Fibroblast of skin of scalp (primary cell): ENCODE measurements at places on chromosomes 6 and 20.

DNA sequence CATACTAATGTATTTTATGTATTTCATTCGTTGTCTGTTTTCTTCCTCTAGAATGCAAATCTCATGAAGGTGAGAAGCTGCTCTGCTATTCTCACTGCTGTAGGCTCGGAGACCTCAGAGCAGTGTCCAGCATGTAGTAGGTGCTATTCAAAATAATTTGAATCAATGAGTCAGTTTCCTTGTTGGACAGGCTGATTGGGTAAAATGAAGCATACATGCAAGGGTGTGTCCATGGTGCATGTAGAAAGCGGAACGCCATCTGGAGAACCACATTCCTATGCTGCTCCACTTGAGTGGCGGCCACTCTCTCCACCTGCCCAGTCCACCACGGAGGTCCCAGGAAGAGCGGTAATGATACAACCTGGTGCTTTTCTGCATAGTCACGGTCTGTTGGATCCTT lies 412.1 kb downstream of the QKI start:
- DNase-seq = no peak

GRCh38 chr6:168658059-168658458 lies 217.1 kb downstream of the SMOC2 start:
- no peak for DNase-seq

DNA sequence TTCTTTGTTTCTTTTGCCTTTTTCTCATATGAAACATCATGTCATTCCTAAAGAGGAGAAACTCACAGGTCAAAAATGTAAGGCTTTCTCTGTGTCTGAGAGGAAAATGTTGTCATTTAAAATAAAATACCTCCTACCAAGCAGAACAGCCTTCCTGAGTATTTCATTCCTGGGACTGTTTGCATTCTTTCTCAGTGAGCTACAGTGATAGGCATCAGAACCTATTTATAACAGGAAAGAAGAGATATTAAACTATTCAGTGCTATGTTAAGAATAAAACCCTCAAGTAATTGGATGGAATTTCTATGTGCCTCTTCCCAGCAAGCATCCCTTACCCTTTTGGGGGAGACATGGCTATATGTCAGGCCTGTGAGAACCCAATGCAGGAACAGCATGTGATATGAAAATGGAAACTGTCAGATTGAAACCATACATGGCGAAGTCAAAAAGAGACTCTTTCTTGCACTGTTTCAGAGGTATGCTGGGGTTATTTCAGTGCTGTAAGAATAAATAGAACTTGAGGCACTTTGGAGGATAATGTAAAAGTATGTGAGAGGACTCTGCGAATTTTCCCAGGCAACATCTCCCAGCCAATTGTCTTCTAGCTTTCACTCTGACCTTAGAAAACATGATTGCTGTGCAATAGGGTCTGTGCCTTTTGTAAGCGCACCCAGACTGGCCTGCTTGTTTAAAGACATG lies 133.8 kb upstream of the CCN2 start:
- peak; percentile 99 for DNase-seq

GRCh38 chr6:51608932-51609331 lies 478.5 kb downstream of the PKHD1 start:
- DNase-seq = peak; percentile 5

DNA sequence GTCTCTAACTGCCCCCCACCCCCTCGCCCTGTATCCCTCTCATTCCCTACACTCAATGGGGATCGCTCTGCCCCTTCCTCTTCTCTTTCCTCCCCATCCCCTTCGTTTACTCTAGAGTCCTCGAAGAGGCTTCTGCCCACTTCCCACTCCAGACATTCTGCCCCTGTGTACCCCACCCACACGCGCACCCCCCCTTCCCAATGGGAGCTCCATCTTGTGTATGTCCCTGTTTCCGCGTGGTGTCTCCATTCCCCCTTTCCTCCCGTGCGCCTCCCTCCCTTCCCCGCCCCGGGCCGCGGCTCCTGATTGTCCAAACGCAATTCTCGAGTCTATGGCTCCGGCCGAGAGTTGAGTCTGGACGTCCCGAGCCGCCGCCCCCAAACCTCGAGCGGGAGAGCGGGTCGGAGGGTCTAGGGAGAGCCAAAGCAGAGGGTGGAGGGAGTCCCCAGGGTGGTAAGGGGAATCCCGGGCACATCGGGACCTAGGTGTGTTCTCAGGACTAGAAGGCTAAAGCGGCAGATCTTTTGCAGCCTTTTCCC lies 679 bp upstream of the RING1 start:
- DNase-seq = peak; percentile 54

GRCh38 chr20:10863337-10864060 lies 189.7 kb upstream of the JAG1 start:
- DNase-seq = peak; percentile 86

- peak; percentile 30 for DNase-seq
Measured at GRCh38 chr6:19713984-19714383, 123.2 kb upstream of the ID4 start.

GRCh38 chr20:10453241-10453640 lies 18.1 kb downstream of the SLX4IP start:
- no peak for DNase-seq

DNA sequence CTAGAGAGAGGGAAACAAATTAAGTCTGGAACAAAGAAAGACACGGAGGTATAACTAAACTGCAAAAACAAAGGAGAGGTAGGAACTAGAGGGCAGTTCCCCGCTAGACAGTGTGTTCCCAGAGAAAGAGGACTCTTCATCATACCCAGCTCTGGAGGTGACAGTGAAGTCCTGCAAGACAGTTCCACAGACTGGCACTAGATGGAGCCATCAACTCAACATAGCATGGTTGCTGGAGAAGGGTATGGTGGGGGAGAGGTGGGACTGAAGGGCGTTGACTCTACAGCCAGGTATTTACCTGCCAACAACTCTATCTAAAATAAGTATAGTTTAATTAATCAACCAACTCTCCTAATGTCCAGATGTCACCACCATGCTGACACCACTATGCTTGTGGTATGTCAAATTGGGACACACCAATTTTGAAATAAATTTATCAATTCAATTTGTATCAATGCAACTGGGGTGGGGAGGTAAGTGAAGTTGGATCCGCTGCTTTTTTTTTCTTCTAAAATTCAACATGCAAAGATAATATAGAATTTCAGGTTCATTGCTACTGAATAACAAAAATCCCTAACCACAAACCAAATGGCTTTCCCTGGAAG lies 9.7 kb downstream of the BACH2 start:
- DNase-seq = peak; percentile 36

DNA sequence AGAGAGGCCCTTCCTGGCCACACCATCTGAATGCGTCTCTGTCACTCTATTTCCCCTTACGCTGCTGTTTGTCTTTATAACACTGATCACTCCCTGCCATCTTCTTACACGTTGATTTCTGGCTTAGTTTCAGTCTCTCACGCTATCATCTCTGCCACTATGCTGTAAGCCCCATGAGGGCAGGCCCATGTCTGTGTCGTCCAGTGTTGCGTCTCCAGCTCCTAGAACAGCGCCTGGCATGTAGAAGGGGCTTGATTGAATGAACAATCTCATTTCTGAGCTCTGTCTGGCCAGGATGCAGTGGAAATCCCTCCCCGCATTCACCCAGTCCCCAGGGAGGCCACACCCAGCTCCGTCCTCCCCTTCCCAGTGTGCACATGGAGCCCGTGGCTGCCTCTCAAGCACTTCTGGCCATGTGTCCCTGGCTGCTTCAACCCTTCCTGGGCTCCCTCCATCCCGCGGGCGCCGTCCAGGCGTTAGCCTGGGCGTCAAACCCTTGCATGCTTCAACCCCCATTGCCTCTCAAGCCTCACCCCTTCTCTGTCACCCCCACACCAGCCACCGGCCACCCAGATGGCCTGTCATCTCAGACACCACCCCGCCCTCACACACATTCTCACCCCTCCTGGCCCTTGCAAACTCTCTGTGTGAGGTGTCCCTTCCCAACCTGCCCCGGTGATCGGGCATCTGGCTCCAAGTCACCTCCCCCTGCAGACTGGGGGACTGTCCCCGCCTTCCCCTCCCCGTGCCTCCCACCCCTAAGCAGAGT lies 71.1 kb downstream of the SRC start:
- no peak for DNase-seq

DNA sequence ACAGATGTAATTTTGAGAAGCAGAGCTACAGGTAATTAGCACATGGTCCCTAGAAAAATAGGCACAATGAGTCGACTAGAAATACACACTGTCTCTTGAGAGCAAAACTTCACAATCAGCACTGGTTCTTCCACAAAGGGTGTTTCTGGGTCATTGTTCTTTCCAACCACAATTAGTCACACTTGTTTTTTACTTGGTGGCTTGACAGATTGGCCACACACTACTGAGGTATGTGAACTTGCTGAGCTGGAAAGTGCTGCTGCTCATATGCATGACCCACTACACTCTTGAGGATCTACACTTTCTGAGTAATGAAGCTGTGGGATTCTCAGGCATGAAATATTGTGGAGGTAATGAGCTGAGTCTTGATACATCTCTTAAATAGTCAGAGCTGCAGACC lies 347.7 kb downstream of the BCKDHB start:
- peak; percentile 94 for DNase-seq

DNA sequence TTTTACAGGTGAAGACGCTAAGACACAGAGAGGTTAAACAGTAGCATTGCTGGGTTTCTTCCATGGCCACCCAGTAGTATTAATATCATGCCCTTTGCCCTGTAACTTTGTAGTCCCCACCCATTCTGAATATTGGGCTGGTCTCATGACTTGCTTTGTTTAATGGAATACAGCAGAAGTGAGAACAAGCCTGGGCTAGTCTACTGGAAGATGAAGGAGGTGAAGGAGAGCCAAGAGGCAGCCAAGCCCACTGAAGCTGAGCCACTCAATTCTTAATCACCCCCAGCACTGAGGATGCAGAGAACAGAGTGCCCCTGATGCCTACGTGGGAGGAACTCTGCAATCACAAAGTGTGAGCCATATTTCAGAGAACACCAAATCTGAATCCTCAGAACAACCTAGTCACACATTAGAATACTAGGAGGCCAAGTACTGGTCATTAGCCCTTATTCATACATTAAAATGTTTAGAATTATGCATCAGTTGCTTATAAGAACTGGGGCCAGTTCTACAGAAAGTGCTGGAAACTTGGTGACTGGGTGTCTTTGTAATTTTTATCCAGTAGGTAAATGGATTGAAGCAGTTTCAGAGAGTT lies 270.1 kb upstream of the PRND start:
- no peak for DNase-seq

- no peak for DNase-seq
Measured at GRCh38 chr6:13881621-13882165, 43.1 kb upstream of the RNF182 start.

DNA sequence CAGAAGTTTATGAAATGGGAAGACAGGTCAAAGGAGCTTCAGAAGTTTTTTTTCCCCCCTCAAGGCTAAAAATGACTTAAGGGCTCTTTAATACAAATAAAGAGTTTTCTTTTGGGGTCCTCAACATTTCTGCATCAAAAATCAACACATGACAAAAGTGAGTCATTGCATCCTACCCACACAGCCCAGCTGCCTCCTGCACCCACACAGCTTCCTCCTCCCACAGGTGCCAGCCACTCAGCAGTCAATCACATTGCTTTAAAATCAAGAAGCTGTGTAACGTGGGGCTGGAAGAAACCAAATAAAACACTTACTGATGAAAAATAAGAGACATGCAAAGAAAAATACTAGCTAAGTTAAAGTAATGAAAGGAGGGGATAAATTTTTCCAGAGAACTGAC lies 68.5 kb downstream of the MAP3K5 start:
- DNase-seq = no peak

DNA sequence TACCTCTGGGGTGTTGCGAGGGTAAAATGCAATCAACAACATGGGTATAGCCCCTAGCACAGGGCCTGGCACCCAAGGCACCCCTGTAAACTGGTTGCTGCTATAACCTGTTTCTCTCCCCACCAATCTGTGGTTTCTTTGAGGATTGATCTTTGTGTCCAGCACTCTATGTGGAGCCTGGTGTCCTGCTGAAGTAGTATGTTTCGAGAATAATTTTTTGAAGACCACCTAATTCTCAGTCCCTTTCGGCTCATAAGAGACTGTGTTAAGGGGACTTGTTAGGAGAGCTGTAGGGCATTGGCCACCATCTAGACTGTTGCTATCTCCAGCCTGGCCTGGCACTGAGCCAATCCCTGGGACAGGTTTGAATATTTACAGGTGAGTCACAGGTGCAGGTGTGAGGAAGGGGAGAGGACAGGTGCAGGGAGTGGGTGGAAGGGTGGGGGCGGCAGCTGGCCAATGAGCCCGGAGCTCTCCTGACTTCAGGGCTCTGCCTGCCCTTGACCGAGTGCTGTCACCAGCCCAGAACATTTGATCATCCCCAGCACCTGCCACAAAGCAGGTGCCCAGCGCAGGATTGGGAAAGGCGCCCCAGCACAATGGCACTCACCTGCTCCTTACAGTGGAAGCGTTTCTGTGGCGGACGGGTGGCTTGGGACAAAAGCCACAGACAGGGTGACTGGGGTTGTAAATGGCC lies 8.1 kb upstream of the C20orf144 start:
- no peak for DNase-seq

DNA sequence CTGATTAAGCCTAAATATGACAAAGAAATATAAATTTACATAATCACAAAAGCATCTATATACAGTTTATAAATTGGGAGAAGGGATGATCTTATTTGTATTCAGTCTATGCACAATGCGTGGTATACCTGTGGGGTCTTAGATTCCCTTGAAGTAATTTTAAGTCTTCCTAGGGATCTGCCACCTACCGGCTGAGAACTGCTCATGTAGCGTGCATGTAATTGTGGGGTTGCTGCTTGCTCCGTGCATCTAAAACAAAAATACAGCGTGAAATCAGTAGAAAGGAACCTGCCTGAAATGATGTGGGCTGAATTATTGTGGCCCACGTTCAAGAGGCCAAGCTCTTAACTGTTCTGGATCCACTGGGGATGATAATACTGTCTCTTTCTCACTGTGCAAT lies 187.3 kb downstream of the MBOAT1 start:
- no peak for DNase-seq

- no peak for DNase-seq
Measured at GRCh38 chr6:82890240-82890639, 175.4 kb downstream of the UBE3D start.

- no peak for DNase-seq
Measured at GRCh38 chr20:8464368-8464767, 332.3 kb downstream of the PLCB1 start.

DNA sequence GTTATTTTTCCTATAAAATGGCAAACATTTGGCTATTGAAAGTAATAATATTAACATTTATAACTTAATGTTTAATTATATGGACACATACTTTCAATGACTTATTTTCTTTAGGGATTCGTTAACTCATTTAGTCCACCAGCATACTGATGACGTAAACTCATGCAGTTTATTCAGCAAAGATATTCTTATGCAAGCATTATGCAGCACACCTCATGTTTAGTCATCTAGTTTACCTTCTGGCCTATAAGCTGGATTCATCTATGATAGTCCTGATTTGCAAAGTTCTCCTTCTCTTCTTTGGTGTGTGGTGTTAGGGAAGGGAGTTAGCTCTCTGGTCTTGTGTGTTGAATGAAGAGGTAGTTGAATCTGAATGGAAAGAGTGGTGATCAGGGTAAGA lies 60.0 kb downstream of the OR2J2 start:
- no peak for DNase-seq

DNA sequence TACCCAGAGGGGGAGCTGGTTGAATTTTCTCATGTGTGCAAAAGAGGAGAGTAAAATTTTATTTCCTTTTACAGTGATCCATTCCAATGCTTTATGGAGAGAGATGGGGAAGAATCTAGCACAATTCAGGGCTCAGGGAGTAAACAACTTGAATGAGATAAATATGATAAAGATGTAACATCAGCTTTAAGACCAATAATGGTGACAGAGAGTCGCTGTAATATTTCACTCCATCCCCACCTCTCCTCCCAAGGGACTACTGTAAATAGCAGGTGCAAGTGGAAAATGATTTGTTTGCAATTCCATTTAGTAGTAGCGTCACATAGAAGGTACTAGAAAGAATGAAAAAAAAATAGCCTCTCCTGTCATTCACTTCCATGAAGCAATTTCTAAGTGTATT lies 4.8 kb downstream of the CRISP3 start:
- DNase-seq = no peak
